Hepatocyte (in vitro differentiated cells): ENCODE measurements at places on chromosomes 2 and 18. TPM values are rescaled to one million over a fixed set of nuclear protein-coding genes. Genes with fewer than 3 reads are reported as not detected.

- no peak for DNase-seq
Measured at GRCh38 chr2:176504440-176504839, 235.2 kb downstream of the MTX2 start.

DNA sequence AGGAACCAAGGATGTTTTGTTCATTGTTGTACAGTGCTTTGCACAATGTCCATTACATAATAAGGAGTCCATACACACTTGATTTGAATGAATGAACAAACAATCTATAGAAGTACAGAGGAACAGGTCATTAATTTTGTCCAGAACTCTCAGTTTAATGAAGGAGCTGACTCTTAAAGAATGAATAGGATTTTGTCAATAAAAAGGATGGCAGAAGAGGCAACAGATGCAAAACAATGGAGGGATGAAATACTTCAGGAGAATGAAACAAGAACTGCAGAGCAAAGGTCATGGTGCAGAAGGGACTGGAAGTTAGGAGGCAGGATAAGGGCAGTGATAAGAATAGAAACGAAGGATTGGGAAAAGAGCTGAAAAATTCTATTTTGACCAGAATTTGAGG, 28.7 kb upstream of the COL5A2 start:
- DNase-seq, result no peak

DNA sequence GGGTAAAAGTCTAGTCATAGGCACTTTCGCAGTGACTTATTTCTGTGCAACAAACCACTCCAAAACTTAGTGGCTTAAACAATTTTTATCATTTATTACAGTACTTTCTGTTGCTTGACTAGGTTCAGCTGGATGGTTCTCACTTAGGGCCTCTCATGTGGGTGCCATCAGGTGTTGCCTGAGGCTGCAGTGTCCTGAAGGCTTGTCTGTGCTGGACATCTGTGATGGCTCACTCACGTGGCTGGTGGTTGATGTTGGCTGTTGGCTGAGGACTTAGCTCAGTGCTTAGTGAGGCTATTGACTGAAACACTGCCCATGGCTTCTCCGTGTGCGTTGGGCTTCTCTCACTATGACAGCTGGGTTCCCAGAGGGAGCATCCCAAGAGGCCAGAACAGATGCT, 81.4 kb upstream of the GCFC2 start:
- no peak for DNase-seq

GRCh38 chr2:65430603-65431420, 1.6 kb downstream of the SPRED2 start:
- DNase-seq, result peak; percentile 80

DNA sequence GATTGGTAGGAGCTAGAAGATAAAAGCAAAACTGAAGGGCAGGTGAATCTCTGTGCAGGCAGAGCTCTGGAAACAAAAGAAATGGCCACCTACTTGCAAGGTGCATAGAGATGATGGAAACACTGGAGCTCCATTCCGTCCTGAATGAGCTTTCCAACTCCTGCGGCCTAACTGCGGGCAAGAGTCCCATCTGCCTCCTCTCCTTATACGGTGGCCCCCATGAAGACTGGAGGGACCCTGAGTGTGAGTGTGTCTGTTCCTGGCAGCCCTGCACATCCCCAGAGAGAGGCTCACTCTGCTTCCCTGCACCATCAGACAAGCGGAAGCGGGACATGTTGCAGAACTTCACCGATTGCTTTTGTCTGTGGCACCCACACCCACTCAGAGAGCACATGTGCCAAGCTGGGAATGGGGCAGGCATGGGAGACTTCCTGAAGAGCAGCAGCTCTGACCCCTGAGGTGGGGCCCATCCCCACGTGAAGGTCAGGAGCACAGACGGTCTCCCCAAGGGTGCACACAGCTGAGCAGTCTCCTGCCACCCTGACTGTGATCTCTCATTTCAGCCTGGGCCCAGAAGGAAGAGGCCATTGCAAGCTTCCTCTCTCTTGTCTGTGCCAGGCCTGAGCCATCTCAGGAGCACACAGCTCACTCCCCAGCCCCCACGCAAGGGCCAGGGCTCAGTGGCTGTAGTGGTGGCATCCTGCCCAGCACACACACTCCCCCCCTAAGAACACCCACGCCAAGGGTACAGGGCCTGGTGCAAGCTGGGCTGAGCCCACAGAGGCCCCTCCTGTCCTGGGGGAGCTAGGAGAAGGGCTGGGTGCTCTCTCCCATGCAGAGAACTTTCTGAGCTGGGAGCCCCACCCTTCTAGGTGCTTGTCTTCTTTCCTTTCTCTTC, 75.3 kb downstream of the STPG4 start:
- no peak for DNase-seq

GRCh38 chr18:10437837-10438236, 16.6 kb upstream of the APCDD1 start:
- DNase-seq, result no peak

GRCh38 chr2:48545244-48545643, 15.3 kb downstream of the STON1 start:
- no peak for DNase-seq

- peak; percentile 19 for DNase-seq
Measured at GRCh38 chr18:49020621-49021021, 69.9 kb upstream of the SMAD7 start.

DNA sequence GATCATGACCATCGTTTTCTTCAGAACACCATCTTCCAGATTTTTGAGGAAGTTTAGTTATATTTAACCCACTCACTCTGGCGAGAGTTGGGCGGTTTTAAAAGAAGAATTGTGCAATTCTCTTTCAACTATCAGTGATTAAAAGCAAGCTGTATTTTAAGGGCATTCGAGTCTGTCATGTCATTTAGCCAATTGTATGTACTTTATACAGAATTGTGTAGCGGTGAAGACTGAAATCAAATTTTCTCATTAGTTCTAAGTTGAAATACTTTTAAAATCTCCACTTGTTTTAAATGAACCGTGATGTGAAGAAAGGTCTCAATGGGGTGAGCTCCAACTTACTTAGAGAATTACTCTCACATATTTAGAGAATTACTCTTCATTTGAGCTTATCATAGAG, 214.6 kb upstream of the DTNA start:
- no peak for DNase-seq

Gene RNF138
- polyA plus RNA-seq, result 13.1 and 18.5 TPM in 2 replicates

Gene TBR1
- not detected in 2 replicates for polyA plus RNA-seq

Gene TXNDC2
- polyA plus RNA-seq, result 0.41 TPM in 1 of 2 replicates, not detected in the other

Gene FAM124B
- not detected in 2 replicates for polyA plus RNA-seq

Gene TMEFF2
- 0.68 and 1.8 TPM in 2 replicates for polyA plus RNA-seq
